ENCODE measurements at places on chromosomes 7 and 10.

GRCh38 chr10:132810141-132810806, 24.3 kb upstream of the NKX6-2 start:
- DNase-seq: no peak

GRCh38 chr7:154438571-154439367, 386.6 kb downstream of the DPP6 start:
- DNase-seq: no peak

DNA sequence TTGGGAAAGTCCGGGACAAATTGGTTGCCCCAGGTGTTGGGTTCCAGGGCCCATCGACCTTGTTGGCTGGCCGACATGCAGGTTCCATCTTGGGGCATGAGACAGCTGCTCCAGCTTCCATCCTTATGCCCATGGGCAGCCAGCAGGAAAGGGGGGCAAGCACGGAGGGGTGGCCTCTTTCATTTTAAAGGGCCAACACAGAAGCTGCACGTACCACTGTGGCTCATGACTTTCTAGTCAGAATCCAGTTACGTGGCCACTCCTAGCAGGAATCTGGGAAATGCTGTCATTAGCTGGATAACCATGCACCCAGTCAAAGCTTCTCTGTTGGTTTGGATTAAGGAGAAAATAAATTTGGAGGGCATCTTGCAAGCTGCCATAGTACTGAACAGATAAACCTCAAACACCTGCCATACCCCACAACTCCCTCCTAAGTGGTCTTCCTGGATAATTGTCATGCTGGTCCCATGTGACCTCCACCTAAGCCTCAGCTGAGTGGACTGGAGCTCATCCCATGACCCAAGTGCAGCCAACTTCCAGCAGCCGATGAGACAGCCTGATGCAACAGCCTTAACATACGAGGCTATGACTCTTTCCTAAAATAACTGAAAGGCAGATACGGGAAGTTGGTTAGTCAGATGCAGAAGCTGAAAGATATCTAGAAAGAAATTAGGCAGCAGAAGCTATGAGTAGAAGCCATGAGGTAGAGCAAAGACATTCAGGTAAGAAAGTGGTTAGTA, 21.4 kb upstream of the GSDME start:
- no peak for DNase-seq

DNA sequence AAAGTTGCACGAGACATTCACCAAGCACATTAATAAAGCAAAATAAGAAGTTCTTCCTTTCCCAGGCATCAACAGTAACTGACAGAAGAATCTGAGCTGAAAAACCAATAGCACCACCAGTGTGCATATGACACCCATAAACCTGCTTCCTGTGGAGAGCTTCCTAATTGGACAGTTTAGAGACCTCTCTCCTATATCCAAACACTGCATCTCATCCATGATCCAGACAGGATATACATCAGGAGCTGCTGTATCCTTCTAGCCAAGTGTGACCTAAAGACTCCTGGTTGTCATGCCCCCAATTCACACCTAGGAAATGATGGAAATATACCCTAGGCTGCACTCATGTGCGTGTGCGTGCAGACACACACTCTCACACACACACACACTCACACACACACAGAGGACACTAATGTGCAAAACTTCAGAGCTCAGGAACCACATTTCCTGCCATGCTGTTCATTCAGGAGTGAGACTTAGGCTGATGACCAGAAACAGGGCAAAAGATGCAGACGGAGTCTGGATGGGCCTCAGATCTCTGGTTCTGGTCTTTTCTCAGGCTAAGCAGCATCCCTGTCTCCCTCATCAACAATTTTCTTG, 58.0 kb downstream of the MAP3K8 start:
- no peak for DNase-seq

DNA sequence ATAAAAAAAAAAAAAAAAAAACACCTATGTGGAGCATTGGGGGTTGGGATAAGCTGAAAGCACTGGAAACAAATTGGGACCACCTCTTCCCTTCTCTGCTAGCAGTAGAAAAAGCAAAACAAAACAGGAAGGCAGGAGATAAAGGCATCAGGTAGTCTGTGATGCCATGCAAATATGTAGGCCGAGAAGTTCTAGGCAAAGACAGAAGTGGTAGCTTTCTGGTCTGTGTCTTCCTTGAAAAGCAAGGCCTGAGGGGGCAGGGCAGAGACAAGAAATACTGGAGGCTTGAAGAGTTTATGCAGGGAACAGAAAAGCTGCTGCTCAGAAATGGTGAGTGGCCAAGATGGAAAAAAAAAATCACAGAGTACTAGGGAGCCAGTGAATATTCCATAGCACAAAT, 111.1 kb downstream of the ELMO1 start:
- DNase-seq: no peak

GRCh38 chr7:151428378-151429236, 11.3 kb downstream of the CRYGN start:
- DNase-seq: no peak

DNA sequence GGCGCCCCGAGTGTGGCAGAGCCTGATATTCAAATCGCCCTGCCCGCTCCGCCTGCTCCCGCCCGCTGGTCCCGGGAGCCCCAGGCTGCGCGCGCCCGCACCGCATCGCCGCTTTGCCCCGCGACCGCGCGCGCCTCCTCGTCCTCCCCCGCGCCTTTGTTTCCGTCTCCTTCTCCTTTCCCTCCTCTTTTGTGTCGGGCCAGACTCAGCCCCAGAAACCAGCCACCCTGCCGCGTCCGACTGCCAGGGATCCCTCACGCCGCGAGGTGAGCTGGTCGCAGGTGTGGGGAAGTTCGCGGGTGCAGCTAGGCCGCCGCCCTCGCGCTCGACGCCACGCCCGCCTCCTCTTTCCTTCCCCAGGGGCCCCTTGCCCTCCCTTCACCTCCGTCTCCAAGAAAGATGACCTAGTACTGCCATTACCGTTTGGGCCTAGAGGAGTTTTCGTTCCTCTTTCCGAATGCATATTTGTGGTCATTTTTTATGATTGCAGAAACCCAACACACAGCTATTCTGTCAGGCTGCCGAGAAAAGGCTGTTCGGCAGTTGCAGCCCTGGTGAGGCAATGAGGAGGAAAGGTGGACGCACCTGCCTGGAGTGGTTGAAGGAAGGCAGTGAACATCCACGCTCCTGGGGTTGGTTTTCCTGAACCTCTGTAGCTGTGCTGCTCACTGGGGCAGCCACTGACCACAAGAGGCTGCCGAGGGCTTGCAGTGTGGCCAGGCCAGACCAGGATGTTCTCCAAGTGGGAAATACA, 107.3 kb downstream of the SNX10 start:
- peak; percentile 70 for DNase-seq

GRCh38 chr7:1403638-1404459, 55.4 kb downstream of the MICALL2 start:
- no peak for DNase-seq

DNA sequence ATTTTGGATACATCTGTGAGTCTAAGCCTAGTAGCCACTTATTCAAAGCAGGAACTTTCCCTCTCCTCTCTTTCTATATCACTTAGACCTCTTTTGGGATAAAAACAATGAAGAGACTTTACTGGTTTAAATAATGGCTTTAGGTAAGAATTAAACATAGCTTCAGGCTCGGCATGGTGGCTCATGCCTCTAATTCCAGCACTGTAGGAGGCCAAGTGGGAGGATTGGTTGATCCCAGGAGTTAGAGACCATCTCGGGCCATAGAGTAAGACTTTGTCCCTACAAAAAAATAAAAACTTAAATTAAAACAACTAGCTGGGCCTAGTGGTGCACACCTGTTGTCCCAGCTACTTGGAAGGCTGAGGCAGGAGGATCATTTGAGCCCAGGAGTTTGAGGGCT, 304.3 kb downstream of the THSD7A start:
- no peak for DNase-seq

DNA sequence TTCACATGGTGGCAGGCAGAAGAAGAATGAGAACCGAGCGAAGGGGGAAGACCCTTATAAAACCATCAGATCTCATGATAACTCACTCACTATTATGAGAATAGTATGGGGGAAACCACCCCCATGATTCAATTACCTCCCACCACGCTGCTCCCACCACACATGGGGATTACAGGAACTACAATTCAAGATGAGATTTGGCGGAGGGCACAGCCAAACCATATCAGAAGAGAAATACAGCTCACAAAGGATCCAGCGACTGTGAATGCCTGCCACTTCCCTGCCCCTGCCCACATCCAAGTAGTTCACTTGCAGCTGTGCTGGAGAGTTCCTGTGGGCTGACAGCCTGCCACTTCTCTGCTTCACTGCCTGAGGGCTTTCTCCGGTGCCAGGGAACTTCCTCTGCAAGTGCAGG, 148.7 kb downstream of the C7orf25 start:
- DNase-seq: no peak

- no peak for DNase-seq
These were observed 110.6 kb downstream of the ITGB8 start for GRCh38 chr7:20441346-20441745.

GRCh38 chr7:133489906-133490305, 237.0 kb downstream of the EXOC4 start:
- DNase-seq: no peak

GRCh38 chr7:129702761-129703338, 91.3 kb downstream of the NRF1 start:
- no peak for DNase-seq

- no peak for DNase-seq
These were observed 85.3 kb downstream of the LARP4B start for GRCh38 chr10:846126-846685.

DNA sequence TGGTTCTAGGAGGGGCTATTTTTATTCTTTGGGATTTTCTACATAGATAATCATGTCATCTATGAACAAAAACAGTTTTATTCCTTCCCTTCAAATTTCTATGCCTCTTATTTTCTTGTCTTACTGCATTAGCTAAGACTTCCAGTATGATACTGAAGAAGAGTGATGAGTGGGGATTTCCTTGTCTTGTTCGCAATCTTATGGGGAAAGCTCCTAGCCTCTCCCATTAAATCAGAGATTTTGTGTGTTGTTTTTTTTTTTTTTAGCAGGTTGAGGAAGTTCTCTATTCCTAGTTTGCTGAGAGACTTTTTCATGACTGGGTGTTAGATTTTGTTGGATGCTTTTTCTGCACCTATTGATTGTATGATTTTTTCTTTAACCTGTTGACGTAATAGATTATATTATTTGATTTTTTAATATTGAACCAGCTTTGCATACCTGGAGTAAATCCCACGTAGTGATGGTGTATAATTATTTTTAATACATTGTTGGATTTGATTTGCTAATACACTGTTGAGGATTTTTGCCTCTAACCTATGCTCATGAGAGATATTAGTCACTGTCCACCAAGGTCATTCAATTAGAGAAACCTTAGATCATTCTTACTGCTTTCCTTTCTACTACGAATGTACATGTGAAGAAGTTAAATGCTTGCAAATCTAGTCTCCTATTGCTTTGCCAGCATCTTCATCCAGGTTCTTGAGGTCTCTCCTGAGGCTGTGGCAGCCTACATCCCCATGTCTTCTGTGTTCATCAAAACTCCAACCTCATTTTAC, 6.5 kb downstream of the ATP5F1C start:
- no peak for DNase-seq

DNA sequence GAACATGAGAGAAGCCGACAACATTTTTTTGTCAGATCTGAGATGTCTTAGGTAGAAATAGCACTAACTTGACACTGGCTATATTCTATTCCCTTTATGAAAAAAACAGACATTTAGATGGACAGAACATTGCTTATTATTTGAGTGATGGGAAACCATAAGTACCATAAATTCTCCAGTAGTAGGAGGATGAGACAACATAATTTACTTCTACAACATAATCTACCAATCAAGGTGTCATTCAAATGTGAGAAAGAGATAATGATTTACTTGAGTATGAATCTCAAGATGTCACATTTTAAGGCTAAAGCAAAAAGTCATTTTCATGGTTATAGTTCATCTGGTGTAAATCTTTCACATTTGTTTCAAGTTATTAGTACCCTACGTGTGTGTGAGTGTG, 110.8 kb downstream of the CALCR start:
- DNase-seq: no peak

DNA sequence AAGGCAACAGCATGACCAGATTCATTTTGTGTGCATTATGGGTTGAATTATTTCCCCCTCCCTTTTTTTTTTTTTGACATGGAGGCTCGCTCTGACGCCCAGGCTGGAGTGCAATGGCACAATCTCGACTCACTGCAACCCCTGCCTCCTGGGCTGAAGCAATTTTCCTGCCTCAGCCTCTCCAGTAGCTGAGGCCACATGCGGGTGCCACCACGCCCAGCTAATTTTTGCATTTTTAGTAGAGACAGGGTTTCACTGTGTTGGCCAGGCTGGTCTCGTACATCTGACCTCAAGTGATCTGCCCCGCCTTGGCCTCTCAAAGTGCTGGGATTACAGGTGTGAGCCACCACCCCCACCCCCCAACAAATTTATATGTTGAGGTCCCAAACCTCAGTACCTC, 42.0 kb downstream of the ZNF783 start:
- DNase-seq: no peak

- DNase-seq: no peak
These were observed 675 bp downstream of the SLC4A2 start for GRCh38 chr7:151060113-151060415.

- no peak for DNase-seq
These were observed 271.2 kb downstream of the MAGI2 start for GRCh38 chr7:79182283-79182682.

- DNase-seq: no peak
These were observed 26.6 kb upstream of the DDC start for GRCh38 chr7:50591480-50592438.
